ENCODE measurements at places on chromosomes 11 and 22. TPM values are rescaled to one million over a fixed set of nuclear protein-coding genes. Genes with fewer than 3 reads are reported as not detected.

ST14 gene
- total RNA-seq, result 11.4 TPM

GLYAT gene
- total RNA-seq, result not detected

EXPH5 gene
- 3.8 TPM for total RNA-seq

APOL4 gene
- total RNA-seq, result not detected

CSTPP1 gene
- total RNA-seq, result 5.8 TPM

C11orf97 gene
- total RNA-seq, result not detected

MUC6 gene
- under 0.01 TPM for total RNA-seq

APOA4 gene
- total RNA-seq, result not detected

TMPRSS13 gene
- 0.73 TPM for total RNA-seq

KRTAP5-2 gene
- total RNA-seq, result not detected

MPZL3 gene
- 16.7 TPM for total RNA-seq

SCGB1A1 gene
- total RNA-seq, result not detected

DLG2 gene
- 1.6 TPM for total RNA-seq

HEPN1 gene
- not detected for total RNA-seq

OR51B5 gene
- 0.31 TPM for total RNA-seq

Data from mononuclear cell (primary cell).